M059J (cell line): ENCODE measurements at places on chromosomes 7 and 10.
A peak's percentile ranks its signal among the peaks of the same experiment; 100 is the strongest.

DNA sequence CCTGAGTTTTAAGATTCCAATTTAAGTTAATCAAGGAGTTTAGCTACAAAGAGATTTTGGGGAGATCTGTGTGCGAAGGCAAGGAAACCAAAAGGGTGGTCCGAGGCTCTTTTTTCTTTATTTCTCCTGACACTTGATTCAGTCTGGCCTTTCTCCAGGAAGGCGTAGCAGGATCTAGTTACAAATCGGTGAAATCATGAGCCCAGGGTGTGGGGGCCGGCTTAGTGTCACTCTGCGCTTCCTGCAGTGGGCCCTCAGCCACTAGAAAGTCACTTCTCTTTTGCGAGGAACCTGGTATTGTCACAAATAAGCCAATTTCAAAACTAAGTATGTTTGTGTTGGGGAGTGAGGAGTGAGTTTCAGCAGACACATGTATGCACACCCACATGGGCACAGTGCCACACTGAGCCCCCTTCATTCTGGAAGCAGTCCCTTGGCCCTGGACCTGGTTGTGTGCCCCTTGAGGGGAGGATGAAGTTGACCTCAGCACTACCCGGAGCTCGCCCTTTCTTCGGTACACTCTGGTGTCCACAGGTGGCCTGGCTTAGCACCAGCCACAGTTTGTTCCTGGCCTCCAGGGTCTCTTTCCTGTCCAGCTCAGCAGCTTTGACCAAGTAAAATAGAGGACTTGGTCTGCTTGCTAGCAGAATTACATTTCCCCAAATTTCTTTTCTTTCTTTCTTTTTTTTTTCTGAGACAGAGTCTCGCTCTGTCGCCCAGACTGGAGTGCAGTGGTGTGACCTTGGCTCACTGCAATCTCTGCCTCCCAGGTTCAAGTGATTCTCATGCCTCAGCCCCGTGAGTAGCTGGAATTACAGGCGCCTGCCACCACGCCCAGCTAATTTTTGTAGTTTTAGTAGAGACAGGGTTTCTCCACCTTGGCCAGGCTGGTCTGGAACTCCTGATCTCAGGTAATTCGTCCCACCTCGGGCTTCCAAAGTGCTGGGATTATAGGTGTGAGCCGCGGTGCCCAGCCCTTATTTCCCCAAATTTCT lies 84.0 kb upstream of the BTBD16 start:
- no peak for DNase-seq

GRCh38 chr7:77685233-77685632 lies 11.0 kb upstream of the RSBN1L start:
- DNase-seq = peak; percentile 31

DNA sequence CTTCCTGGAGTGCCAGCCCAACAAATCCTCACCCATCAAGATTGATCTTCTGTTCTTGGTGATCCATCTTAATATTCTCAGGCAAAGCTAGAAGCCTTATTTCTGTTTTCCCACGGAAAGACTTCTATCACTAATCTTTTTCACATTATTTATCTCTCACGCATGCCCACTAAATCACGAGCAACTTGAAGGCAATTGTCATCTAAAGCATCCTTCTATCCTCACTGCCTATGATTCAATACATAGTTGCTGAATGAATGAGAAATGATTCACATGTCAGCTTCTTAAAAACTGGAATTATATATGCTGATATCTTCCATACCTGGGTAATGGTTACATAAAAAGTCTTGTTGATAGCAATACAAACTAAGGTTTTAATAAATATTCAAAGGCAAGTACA lies 12.6 kb upstream of the COL1A2 start:
- DNase-seq = peak; percentile 30

- no peak for DNase-seq
Measured at GRCh38 chr10:13080643-13081042, 19.3 kb upstream of the OPTN start.

DNA sequence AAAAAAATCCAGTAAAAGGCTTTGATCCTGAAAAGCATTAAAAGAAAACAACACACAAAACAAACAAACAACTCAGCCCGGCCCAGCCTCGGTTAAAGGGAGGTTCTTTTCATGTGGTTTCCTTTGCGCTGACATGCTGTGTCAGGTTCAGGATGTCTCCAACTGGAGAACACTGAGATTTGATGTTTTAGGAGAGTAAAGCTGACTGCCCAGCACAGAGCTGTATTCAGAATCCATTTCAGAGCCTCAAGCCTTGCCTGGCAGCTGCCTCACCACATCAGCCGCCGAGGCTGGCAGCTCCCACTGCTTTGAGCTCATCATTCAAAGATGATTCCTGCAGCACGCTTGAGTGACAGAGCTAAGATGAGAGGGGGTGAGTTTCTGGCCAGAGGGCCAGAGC lies 205.8 kb upstream of the LYZL1 start:
- no peak for DNase-seq

DNA sequence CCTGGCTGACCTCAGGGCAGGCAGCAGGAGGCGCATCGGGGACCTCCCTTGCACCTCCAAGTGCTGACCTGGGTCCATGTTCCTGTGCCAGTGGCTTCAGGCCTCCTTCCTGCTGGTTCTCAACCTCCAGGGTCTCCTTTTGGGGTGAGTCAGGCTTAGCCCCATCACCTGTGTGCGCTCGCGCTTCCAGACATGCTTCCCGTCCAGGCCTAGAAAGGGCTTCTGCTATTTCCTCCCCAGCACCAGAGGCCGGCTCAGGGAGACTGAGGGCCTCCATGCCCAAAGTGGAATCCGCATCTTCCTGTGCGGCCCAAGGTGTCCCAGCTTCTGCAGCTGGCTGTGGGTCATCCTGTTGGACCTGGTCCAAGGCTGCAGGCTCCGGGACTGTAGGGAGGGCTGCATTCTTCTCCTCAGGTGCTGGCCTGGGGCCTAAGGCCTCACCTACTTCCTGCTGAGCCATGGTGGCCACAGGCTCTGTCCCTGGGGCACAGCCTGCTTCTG lies 5.9 kb downstream of the NACAD start:
- peak; percentile 32 for DNase-seq

GRCh38 chr7:113314594-113314993 lies 196.2 kb upstream of the SMIM30 start:
- DNase-seq = no peak

GRCh38 chr7:37061849-37062559 lies 337.7 kb upstream of the AOAH start:
- DNase-seq = peak; percentile 34

GRCh38 chr10:65660006-65660405 lies 1265.8 kb upstream of the LRRTM3 start:
- DNase-seq = no peak

GRCh38 chr7:28815928-28816373 lies 142.2 kb downstream of the TRIL start:
- DNase-seq = no peak

DNA sequence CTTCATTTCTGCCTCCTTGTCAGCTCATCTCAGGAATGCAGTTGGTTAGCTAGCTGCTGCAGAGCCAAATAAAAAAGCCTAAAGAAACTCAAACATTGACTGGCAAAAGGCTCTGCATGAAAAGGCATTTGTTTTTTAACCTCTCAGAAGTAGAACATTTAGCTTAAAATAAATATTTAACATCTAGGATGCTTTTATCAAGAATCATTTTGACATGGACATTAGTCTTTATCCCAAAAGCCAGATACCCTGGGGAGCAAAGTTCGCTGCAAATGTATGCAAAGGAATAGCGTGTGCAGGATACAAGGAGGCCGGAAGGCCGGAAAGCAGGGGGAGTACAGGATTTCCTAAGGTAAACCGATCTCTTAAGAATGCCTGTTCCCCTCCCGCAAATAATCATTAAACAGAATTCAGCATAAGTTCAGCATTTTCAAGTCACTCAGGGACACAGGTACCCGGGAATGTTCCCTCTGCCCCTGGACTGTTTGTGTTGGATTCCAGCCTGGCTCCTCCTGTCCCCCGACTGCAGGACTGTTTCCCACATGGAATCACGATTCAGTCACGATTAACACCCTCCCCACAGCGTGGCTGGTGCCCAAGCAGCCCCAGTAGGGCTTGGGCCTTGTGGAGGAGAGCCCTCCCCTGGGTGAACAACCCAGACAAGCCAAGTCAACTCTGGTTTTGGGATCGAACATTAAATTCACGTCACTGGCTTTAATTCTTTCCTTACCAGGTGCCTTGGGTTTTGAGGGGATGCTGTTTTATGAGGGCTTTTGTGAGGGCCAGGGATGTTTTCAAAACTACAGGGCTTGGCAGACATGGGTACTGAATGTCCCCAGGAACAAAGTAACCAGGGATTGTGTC lies 97.8 kb downstream of the HIPK2 start:
- peak; percentile 77 for DNase-seq

- DNase-seq = no peak
Measured at GRCh38 chr10:35202050-35202449, 75.4 kb downstream of the CREM start.

DNA sequence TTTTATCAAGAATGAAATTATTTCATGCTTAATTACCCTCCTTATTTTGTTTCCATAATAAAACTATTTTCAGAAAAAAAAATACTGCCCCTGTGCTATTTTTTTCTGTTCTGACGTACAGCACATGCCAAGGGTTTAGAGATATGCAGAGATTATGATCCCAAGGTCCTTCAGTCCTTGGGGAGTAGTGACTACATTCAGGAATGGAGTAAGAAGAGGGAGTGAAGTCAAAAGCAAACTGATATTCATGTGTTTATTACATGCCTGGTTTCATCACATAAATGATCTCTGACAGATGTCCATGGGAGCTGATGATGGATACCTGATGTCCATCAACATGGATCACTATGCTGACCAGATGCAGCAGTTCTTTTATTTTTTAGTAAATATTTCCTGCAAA lies 17.2 kb downstream of the AKAP9 start:
- DNase-seq = no peak

GRCh38 chr10:7153750-7154149 lies 257.1 kb downstream of the SFMBT2 start:
- DNase-seq = peak; percentile 62

DNA sequence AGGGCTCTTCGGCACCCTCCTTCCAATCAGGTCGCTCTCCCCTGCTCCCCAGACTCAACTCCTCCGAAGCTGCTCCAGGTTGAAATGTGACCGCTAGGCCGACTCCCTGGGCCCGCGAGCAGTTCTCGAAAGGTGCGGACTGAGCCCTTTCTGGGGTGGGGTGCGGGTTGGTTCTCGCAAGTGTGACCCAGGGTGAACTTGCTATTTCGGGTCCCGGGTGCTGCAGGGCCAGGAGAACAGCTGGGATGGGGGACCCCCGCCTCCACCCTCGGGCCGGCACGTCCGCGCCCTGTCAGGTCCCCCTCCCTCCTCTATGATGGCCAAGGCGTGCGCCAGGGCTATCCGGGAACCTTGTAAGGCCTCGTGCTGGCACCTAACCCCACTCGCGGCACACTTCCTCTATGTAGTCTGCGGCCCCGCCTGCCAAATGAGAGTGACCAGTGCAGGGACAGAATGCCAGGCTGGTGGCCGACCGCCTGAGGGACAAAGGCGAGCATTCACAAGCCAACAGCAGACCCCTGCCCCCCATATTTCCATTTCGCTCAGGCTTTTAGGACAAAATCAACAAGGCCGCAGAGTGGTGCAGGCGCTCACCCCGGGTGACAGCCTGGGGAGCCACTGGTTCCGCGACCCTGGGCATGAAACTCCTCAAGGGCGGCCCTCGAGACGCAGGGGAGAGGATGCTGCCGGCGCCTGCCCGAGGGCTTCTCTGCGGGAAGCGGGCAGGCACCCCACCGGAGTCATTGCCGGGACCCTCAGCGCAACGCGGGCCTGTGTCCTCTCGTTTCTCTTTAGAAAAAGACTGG lies 13.7 kb upstream of the HOXA13 start:
- DNase-seq = no peak

DNA sequence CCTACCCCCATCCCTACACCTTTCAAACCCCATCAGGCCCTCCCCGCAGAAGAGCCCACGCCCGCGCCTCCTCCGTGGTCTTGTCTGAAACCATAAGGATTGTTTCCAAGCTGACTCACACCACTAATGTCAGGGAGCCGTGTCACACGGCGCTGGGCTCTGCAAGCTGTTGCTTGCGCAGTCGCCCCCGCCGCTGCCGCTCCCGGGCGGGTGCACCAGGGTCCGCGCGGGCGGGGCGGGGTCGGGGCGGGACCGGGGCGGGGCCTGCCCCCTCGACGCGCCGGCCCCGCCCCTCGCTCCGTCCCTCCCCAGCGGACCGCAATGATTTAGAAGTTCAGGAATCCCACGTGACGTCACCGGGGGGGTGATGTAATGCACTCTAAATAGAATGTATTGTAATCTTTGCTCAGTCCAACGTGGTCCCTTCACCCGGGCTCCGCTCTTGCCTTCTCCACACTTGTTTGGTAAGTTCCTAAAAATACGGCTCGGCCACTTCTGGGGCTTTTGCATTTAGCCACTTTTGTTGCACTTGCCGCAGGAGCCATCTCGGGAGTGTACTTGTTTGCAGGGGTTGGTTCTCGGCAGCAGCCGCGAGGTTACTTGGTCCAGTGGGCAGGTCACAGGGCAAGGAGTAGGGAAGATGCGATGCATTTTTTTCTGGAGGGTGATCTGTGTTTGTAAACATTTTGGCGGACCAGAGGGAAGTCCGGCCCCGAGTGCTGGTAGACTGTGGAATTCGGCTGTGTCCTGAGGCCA lies 3.2 kb upstream of the CREB5 start:
- DNase-seq = peak; percentile 91

- no peak for DNase-seq
Measured at GRCh38 chr10:122154545-122155366, 116.3 kb upstream of the BTBD16 start.

- DNase-seq = no peak
Measured at GRCh38 chr7:24325708-24326107, 41.7 kb downstream of the NPY start.

DNA sequence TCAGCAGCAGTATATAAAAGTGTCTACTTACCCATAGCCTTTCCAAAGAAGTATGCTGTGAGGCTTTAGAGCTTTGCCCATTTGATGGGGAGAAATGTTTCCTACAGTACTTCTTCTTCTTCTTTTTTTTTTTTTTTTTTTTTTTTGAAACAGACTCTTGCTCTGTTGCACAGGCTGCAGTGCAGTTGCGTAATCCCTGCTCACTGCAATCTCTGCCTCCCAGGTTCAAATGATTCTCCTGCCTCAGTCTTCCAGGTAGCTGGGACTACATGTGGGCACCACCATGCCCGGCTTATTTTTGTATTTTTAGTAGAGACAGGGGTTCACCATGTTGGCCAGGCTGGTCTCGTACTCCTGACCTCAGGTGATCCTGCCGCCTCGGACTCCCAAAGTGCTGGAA lies 101.7 kb upstream of the TMEM26 start:
- DNase-seq = no peak
